Myocyte (in vitro differentiated cells): ENCODE measurements at places on chromosomes 12 and 14. TPM values are rescaled to one million over a fixed set of nuclear protein-coding genes. Genes with fewer than 3 reads are reported as not detected.
A peak's percentile ranks its signal among the peaks of the same experiment; 100 is the strongest.

RDH5 gene
- 457 and 673 TPM in 2 replicates for total RNA-seq

CCDC88C gene
- total RNA-seq, result 7.2 and 11.5 TPM in 2 replicates

DNA sequence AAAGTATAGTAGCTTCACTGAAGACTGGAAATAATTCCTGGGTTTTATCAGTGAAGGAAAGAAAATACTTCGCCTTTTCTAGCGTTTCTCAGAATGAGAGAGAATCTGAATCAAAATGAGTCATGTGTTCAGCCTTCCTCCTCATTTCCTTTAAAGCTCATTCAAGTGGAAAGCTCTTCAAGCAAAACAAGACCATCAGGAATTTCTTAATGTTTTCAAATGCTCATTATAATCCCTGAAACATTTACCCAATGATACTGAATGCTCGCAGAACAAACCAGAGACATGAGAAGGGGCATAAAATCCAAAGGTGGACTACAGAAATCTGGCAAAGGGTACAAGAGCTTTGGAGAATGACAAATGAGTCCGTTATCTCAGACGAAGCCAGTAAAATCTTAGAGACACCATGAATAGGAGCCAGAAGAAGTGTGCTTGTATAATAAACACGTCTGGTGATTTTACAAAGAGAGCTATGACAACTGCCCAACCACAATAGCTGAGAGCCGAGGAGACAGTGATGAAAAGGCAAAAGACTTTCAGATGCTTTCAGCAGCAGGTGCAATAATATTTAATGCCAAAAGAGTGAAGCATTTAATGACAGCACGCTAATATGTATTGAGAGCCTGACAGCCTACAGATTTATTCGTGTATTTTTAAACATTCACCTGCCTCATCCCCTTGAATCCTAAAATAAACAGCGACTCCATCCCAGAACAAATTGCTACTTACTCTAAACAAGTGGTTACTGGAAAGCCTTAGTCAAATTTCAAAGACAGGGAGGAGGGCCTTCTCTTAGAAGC, 19.0 kb downstream of the SPRING1 start:
- DNase-seq, result peak; percentile 79

DNA sequence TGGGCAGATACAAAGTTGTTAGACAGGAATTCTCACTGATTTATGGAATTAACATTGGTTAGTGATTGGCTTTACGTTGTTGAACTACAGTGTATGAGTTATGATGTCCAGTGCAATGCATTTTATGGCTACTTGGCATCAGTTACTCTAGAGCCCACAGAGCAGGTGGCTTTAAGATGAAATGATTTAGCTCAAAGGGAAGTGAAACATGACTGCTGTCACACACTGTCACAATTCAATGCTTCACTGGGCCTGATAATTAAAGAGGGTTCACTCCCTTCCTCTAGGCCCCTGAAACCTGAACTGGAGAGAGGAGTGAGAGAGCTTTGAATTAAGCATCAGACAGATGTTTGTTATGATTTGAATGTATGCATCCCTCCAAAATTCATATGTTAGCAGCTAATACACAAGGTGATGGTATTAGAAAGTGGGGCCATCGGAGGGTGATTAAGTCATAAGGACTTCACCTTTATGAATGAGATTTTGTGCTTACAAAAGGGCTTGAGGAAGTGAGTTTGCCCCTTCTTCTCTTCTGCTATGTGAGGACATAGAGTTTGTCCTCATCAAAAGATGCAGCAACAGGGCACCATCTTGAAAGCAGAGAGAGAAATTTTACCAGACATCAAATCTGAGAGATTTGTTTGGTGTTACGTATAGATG, 175.8 kb upstream of the GRIN2B start:
- DNase-seq, result no peak

GRCh38 chr14:79829405-79830166, 381.7 kb downstream of the DIO2 start:
- DNase-seq, result no peak

GRCh38 chr14:32225378-32225920, 22.4 kb upstream of the RNU6-8 start:
- no peak for DNase-seq

GRCh38 chr12:40058721-40059190, 47.1 kb downstream of the SLC2A13 start:
- peak; percentile 11 for DNase-seq

- DNase-seq, result peak; percentile 53
Observed at GRCh38 chr12:121060149-121061001, 21.3 kb upstream of the OASL start.

DNA sequence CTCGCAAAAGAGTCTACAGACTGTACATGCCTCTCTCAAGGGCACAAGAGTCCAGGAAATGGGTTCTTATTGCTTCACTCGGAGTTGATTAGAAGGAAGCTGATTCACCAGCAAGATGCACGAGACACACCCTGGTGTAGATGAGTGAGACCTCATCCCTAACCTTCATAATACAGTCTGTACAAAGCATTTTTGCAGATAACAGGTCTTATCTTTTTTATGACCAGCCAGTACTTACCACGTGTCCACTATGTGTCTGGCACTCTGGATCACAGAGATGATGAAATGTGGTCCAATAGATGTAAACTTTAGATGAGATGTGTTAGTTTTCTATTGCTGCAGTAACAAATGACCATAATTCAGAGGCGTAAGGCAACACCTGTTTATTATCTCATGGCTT, 53.4 kb upstream of the PWP1 start:
- no peak for DNase-seq

DNA sequence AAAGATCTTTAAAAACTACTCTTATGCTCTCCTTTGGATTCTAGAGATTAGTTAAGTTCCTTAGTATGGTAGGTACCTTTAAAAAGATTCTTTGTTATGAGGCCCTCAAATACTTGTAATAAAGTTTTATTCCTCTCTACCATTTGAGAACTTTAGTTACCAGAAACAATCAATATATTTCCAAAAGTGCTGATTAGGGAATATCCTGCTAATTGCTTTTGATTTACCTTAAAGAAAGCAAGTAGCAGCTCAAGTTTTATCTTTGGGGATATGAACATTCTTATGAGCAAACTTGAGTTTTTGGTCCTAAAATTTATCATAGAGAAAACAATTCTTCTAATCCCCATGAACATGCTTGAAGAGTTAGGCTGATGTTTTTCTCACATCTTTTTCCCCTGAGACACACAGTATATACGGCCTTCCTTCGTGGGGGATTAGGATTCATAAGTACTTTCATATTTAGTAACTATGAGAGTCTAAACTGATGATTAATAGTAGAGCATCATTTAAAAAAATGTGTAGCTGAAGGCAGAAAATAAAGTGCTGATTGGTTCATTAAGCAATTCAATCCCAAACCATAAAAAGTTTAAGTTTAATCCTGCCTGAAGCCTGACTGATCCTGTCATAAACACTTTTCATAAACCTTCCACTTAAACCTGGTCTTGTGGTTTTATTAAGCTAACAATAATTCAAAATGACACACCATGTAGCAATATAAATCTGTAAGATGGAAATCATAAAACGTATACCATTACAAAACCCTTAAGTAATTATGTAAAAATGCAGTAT, 380.5 kb upstream of the FBXO33 start:
- no peak for DNase-seq

DNA sequence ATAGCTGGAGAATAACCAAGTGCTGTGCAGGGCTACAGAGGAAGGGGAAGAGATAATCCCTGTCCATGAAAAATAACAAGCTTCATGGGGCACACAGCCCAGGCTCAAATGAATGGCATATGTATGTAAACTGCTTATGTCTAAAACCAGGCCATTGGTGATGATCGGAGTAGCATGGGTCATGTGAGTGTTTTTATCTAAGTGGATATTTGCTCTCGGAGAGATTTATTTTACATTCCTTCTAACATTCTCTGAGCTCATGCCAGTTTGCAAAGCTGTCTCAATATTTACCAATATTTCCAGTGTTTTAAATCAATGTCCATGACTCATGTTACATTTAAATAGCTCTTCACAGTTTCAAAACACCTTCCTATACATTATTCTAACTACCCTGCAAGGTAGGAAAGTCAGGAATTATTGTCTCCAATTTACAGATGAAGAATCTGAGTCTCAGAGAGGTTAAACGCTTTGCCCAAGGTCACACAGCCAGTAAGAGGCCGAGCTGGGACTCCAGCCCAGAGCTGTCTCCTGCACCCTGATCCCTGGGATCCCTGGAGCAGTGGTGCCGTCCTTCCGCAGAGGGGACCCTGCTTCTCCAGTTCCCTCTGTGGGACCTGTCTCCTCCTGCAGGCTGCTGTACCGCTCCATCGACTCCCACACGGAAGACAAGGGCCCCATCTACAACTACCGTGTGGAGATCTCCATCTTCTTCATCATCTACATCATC, 186.7 kb upstream of the FKBP4 start:
- no peak for DNase-seq

MAX gene
- total RNA-seq, result 38.7 and 43.0 TPM in 2 replicates

DNA sequence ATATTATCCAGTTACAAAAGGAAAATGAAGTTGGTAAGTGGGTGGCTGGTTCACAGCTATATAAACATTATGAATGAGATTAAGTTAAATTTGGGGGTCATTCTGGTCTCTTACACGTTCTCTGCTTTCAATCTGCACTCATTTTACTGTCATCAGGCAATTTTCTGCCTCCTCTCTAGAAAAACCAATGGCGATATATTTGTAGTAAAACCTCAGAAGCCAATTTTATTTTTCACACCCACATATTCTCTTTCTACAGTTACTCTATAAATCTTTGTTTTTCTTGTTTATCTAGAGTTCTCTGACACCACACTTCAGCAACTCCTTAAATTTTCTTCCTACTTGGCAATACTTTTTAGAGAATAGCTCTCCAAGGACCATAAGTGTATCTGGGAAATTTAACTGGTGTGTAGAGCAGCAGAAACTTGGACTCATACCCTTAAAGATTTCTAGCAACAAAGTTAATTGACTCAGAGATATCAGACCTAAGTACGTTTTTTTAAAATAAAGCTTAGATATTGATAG, 926.9 kb downstream of the TMTC2 start:
- no peak for DNase-seq

GRCh38 chr14:77022236-77022852, 6.2 kb downstream of the IRF2BPL start:
- DNase-seq, result peak; percentile 71

NANOG gene
- total RNA-seq, result 0.03 and 0.16 TPM in 2 replicates

ASCL1 gene
- total RNA-seq, result not detected in 2 replicates

GRCh38 chr14:88950069-88950468, 125.6 kb downstream of the TTC8 start:
- no peak for DNase-seq

DNA sequence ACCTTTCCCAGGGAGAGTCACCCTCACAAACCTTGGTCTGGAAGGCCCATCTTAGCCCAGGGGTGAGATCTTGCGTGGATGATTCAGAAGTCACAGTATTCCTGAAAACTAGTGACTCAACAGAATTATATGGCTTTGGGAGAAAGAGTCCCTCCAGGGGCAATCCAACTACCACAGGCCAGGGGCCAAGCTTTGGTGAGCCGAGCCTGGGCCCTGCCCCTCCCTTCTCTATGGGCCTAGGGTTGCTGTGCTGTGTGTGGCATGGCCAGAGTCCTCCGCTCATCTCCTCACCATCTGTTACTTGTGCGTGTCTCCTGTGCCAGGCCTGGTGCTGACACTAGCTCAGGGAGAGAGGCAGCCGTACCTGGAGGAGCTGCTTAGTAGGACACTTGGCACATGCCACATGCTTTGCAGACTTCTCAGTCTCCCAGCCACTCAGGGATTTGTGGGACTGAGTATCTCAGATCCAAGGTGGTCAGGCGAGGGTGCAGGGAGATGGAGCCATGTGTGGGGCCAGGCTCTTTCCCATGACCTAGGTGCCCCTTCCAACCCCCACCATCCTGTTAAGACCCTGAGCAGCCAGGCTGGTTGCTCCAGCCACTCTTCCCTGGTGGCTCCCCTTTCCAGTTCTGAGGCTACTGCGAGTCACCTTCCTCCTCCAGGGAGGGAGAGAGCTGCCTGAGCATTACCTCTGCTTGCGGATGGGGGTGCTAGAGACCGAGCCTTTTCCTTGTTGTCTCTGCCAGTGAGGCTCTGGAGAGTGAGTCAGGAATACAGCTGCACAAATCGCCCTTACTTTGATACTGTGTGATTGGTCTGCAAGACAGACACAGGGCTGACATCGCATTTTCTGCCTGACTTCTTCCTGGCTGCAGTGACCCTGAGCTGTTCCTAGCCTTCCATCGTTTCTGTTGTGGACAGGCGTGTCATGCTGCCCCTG, 94.1 kb downstream of the SLC25A47 start:
- DNase-seq, result peak; percentile 90

DNA sequence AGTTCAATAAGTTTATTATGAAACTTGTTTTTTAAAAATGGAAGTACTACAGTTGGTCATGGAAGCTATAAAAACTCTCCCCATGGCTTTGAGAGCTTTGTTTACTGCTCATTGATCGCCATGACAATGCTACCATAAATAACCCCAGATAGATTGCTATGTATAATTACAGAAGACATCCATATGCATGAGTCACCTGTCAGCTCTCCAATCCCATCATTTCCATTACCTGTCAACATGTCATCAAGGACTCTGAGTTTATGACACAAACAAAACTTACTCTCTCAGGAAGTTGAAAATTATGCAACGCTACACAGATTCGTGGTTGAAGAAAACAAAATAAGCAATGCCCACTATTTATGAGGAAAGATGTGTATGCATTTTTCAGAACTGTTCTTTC, 144.4 kb downstream of the SEC23A start:
- no peak for DNase-seq

DNA sequence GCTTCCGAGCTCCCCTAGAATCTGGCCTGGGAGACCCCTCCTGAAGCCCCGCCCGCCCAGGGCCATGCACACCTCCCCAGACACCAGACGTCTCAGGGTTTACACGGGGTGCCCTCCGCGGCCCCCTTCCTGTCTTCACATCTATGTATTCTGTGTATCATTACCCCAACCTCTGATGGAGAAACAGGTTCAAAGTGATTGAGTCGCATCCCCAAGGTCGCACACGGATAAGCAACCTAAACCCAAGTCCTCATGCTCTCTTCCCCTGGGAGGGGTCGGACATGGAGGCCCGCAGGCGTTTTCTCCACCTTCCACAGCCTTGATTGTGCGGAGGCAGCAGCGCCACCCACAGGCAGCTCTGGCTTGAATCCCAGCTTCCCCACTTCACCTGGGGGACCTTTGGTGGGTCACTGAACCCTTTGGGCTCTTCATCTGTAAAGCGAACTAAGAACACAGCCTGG, 237.3 kb downstream of the BCL11B start:
- no peak for DNase-seq

RASSF9 gene
- 0.05 and 0.08 TPM in 2 replicates for total RNA-seq

IL23A gene
- total RNA-seq, result 0.51 TPM in 1 of 2 replicates, not detected in the other
